ENCODE measurements at places on chromosomes 16 and 17.

- no peak for DNase-seq
These were observed 280.2 kb downstream of the SEC14L1 start for GRCh38 chr17:77420804-77421629.

DNA sequence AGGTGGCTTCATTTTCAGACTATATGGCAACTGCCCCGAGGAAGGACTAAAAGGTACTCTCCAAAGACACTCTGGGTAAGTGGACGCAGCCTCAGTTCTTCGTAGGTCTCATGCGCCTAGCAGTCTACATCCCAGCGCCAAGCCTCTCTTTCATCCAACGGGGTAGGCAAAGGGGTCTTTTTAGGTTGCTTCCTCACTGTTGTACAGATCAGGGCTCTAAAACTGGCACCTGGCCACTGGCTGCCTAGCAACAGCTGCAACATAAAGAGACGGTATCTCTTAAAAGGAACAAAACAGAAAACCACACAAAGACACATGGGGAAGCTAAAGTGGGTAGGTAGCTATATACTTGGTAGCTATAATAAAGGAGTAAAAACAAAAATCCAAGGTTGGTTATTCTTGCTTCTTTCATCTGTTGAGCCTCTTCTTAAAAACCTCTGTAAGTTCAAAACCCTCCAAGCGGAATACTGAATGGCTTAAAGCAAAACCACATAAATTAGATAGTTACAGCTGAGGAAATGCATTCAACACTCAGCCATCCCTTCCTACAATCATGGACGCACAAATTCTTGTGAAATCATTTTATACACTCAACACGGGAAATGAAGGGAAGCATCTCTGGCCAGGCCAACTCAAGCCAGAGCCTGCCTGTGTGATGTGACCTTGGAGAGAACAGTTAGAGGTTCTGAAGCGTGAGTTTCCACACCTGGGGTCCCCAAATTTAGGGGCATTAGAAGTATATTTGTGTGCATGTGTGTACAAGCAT, 22.7 kb downstream of the CYTH1 start:
- DNase-seq, result no peak

GRCh38 chr16:36336-36984, 16.9 kb downstream of the POLR3K start:
- DNase-seq, result no peak

DNA sequence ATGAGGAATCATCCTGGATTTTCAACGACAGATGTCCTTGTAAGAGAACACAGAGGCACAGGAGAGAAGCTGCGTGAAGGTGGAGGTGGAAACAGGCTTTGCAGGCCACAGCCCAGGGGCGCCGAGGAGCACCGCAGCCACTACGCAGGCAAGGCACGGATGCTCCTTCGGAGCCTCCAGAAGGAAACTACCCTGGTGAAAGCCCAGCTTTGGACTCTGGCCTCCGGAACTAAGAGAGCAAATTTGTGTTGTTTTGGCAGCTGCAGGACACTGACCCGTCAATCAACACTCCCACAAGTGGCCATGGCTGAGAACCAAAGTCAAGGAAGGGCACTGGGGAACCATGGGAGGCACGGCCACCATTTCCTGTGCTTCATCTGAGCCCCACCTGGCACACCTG, 3.4 kb downstream of the ARL16 start:
- no peak for DNase-seq

DNA sequence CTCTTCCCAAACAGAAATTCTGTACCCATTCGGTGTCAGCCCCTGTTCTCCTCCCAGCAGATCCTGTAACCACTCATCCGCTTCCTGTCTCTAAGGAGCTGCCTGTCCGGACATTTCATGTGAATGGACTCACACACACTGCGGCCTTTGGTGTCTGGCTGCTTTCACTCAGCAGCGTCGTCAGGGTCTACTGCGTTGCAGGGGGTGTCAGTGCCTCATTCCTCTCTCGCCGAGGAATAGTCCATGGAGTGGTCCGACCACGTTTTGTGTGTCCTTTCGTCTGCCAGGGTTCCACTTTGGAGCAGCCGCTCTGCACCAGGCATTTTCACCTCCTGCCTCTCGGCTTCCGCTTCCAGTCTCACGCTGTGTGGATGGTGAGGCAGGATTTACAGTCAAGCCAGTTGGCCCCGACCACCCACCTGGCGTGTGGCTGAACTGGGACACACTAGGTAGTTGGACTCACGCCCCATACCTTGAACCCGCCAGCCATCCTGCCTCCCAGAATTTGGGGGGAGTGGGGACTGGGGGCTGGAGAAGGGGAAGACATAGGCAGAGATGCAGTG, 188.2 kb upstream of the CIBAR2 start:
- DNase-seq, result no peak

DNA sequence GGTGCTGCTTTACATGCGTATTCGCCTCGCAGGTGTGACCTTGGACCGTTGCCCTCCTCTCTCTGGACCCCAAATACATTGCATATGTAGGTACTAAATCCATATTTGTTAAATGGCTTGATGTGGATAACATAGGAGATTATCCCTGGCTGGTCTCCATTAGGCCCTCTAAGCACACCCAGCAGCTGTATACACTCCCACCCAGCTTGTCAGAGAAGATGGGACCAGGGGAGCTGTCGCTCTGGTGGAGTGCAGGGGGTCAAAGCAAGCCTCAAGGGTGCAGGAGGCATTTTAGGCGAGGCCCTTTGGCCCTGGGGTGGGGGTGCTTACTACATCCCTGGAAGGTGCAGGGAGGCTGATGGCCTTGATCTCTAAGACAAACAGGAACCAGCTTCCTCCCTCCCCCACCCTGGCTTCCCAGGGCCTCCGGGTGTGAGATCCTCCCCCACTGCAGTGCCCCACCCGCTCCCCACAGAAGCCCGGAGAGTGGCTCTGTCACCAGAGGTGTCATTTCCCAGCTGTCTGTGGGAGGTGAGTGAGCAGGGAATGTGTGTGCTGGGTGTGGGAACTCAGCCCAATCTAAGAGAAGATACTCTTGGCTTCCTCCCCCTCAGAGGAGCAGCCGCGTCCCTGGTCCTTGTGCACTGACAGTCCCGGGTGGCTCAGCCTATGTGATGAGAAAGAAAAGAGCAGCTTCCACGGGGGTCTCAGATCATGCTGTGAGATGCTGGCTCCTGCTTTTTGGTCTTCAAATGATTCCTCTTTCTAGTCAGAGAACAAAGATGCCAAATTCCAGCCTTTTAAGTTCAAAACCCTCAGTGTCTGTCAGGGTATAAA, 1.4 kb upstream of the VAMP2 start:
- no peak for DNase-seq

DNA sequence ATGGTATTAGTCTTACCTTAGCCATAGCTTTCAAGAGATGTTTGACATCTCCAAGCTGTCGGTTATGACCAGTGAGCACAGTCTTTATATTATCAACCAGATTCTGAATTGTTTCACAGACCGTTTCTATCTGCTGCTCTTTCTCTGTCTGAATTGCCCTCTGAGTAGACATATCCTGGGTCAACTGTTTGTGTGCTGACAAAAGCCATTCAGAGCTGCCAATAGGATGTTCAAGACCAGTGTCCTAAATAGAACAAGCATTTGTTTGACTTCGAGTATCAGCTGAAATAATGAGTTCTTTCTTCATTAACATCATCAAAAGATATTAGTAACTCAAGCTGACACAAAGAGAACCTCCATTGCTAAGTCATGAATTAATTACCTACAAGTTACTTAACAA, 14.9 kb upstream of the ARL6IP1 start:
- DNase-seq, result no peak

GRCh38 chr16:66968847-66969246, 7.8 kb downstream of the CES3 start:
- DNase-seq, result no peak

DNA sequence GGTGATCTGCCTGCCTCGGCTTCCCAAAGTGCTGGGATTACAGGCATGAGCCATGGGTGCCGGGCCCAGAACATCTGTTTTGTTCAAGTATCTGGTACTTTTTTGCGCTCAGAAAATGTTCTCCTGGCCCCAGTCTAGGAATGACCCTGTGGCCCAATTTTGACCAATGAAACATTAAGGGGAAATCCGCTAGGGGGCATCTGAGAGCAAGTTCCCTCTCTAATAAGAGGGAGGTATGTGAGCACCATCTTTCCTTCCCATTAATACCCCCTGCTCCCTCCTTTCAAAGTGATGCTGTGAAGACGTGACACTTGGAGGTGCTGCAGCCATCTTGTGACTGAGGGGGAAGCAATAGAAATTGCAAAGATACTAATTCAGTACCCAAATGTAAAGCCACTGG, 16.5 kb upstream of the CLEC3A start:
- DNase-seq, result no peak

DNA sequence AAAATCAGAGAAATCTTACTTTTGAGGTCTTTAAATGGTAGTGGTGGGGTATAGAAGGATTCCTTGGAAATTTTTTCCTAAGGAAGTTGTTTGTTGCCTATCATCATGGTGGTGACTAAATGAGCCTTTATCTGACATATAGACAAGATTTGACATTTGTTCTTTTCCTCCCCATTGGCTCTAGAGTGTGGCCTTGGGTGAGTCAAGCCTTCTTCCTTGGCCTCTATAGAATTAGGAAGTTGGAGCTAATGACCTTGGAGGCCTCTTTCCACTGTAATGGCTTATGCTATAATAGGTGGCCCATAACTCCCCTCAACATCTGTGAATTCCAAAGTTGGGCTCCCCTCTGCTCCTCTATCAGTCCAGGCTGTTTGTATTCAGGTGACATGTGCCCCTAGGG, 79.1 kb upstream of the HNF1B start:
- DNase-seq, result no peak

DNA sequence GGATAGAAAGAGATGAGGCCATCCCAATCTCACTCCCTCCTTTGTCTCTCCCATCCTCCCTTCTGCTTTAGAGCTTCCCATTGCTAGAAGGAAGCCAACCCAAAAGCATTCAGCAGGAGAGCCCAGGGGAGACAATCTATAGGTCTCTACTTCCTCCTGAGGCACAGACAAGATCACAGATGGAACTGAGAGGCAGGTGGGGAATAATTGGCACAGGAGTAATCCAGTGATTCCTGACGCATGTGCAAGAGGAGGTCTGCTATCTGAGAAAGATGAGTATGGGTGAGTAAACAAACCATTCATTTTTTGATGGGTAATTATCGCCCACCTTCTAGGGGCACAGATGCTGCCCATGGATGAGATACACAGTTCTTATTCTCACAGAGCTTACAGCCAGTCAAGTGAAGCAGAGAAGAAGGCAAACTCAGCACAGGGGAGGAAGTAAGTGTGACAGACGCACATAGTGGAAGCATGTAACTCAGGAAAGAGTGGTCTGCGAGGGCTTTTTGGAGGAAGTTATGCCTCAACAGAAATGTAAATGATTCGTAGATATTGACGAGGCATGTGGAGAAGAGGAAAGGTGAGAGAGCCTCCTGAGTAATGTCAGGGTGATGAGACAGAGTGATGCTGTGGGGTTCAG, 88.9 kb upstream of the HLF start:
- DNase-seq, result no peak

DNA sequence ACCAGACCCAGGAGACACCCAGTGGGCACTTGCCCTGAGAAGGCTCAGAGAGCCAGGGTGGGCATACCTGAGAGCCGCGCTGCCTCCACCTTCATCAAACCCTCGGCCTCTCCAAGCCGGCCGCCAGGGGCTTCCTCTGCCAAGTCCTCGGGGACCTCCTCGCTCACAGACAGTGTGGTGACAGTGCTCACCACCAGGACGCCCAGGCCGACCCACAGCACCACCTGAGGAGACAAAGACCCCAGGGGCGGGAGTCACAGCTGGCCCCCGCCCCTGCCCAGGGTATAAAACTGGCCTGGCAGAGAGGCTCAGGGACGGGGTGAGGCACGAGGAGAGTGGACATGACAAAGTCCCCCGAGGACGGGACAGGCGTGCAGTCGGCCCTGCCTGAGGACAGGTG, 21.1 kb downstream of the NDUFAF8 start:
- no peak for DNase-seq

- no peak for DNase-seq
These were observed 66.3 kb downstream of the MPRIP start for GRCh38 chr17:17108451-17109049.

- no peak for DNase-seq
These were observed 9.7 kb downstream of the ACLY start for GRCh38 chr17:41909088-41909487.

GRCh38 chr16:88719933-88720296, 13.6 kb downstream of the CTU2 start:
- no peak for DNase-seq

- no peak for DNase-seq
These were observed 34.0 kb downstream of the PGS1 start for GRCh38 chr17:78412403-78412802.

- DNase-seq, result no peak
These were observed 1.5 kb downstream of the ALOXE3 start for GRCh38 chr17:8116776-8117175.

DNA sequence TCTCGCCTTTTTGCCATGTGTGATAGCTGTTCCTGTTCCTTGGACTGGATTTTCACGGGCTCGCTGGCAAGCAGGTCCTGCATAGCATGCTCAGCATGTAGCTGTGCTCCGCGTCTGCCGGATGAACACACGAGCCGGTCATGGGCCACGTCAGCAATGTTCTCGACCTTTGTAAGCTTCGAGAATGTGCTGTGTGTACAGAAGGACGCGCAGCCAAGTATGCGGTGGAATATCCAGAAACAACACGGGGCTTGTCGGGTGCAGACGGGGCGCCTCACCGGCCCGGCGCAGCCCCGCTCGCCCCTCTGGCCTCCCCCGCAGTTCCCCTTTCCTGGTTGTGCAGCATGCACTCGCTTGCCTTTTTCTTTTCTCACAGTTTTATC, 42.2 kb downstream of the RPTOR start:
- DNase-seq, result no peak

- peak; percentile 75 for DNase-seq
These were observed 133.7 kb downstream of the RAB11FIP4 start for GRCh38 chr17:31524926-31525800.

DNA sequence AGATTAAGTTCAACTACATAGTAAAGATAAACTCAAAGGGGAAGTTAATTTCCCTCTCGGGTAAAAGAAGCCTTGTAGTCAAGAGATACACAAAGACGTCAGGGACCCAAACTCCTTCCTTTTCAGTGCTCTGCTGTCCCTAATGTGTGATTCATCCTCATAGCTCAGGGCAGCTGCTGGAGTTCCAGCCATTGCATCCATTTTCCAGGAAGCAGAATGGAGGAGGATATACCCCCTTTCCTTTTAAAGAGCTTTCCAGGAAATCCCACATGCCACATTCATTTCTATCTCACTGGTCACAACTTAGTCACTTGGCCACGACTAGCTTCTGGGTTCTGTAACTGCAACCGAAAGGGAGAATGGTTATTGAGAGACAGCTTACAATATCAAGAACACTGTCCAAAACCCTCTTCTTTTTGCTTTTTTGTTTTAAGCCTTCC, 95.3 kb downstream of the SOCS1 start:
- no peak for DNase-seq

Data from kidney capillary endothelial cell (primary cell).